Upper lobe of left lung (tissue), 6 donors: ENCODE measurements at places on chromosomes 11 and 22. TPM values are rescaled to one million over a fixed set of nuclear protein-coding genes. Genes with fewer than 3 reads are reported as not detected.

The BTBD18 gene
- not detected for total RNA-seq

- DNase-seq, result no peak
These were observed 557.7 kb downstream of the BRD1 start for GRCh38 chr22:49269928-49270327.

- DNase-seq, result peak; percentile 83
These were observed 901 bp upstream of the KMT2A start for GRCh38 chr11:118435290-118435892.

GRCh38 chr22:47620391-47620790 lies 857.9 kb downstream of the TBC1D22A start:
- no peak for DNase-seq

GRCh38 chr22:25554238-25554671 lies 10.2 kb upstream of the GRK3 start:
- DNase-seq, result no peak

- no peak for DNase-seq
These were observed 58.2 kb downstream of the ACER3 start for GRCh38 chr11:76918941-76919386.

DNA sequence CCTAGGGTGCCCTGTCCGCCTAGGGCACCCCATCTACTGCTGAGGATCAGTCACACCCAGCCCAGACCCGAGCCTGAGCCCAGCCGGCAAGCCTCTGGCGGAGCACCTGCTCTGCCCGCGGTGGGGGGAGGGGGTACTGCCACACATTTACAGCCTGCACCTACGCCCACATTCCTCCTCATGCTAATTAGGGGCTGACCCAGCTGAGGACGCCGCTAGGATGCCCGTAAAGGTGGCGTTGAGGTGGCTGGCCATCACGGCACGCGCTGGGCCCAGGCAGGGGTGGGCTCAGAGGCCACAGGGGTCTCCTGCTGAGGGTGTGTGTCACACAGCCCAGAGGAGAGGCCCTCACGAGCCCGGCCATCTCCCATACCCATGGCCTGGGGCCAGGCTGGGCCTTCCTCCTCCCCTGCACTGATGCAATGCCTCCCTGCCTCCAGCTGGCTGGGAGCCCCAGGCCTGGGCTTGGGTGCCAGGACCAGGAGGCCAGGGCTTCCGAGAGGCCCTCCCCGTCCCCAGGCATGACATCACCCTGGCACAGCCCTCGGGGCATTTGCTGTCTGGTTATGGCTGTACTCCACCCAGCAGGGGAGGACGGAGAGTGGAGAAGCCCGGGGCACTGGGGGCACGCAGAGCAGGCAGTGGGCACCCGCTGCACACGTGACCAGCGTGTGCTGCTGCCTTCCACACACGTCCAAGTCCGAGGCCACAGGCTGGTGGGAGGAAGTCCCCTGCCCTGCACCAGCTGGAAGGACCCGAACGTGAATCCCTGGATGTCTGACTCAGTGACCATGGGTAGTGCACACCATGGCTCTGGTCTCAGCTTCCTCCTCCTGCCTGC lies 12.7 kb downstream of the DUSP8 start:
- DNase-seq, result peak; percentile 95

DNA sequence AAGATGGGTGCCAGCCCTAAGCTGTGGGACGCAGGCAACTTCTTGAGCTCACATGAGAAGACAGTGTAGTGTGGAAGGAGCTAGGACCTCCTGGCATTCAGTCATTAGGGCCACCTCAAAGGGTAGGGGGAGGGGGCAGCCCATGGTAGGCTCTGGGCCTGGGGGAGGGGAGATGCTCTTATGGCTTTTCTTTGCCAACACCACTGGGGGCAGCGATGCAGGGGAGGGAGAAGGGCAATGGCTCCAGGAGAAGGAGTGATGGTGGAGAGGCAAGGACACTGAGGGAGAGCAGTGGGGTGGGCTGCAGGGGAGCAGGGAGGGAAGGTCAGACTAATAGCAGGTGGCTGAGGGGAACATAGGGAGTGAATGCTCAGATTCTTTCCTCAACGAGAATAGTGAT lies 63.3 kb upstream of the SUSD2 start:
- no peak for DNase-seq

- no peak for DNase-seq
These were observed 86.7 kb downstream of the C11orf58 start for GRCh38 chr11:16825101-16825500.

- no peak for DNase-seq
These were observed 49.3 kb upstream of the THY1 start for GRCh38 chr11:119472186-119472855.
